Urinary bladder (tissue), 4 donors: ENCODE measurements at places on chromosomes 7 and 10. TPM values are rescaled to one million over a fixed set of nuclear protein-coding genes. Genes with fewer than 3 reads are reported as not detected.

DNA sequence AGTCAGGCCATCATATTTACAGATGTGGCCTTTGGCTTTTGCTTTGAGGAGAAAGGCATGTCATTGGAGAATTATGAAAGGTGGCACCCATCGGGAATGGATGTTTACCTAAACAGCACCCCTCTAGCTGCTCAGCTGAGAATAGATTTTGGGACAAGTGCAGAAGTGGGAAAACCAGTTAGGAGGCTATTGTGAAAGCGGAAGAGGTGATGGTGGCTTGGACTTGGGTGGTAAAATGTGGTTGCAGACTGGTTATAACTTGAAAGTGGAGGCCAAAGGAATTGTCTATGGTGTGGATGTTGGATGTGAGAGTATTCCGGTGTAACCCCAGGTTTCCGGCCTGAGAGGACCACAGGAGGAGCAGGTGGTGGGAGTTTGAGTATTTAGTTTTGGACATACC lies 5.2 kb upstream of the SLC12A9 start:
- DNase-seq: no peak

GRCh38 chr7:142535123-142535779 lies 214.0 kb upstream of the PRSS1 start:
- no peak for DNase-seq

GRCh38 chr10:86366033-86366901 lies at the start of gene GRID1:
TSS of gene GRID1 (minus strand) at chr10:86366795.
- DNase-seq: no peak

Gene C10orf53
- not detected for total RNA-seq

Gene TMEM270
- not detected for total RNA-seq

Gene HSPA12A
- total RNA-seq: 24.4 TPM

Gene SMURF1
- total RNA-seq: 19.7 TPM

GRCh38 chr7:126589068-126589684 lies 663.6 kb downstream of the GRM8 start:
- no peak for DNase-seq

DNA sequence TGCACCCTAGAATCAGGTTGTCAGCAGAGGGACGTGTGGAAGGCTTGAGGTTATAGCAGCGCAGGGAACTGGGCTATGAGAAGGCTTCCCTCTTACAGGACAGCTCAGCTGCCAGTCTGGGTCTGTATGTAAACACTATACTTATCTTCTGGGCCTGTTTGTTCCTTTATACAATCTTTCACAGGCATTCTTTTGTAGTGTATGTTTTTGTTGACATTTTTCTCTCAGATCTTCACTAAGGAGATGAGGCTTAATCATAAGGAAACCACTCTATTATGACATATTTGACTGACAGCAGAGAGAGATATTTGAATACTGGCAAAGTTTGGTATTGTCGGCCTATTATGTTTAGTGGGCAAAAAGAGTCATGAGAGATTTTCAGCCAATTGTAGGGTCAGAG lies 929 bp downstream of the GBF1 start:
- no peak for DNase-seq

DNA sequence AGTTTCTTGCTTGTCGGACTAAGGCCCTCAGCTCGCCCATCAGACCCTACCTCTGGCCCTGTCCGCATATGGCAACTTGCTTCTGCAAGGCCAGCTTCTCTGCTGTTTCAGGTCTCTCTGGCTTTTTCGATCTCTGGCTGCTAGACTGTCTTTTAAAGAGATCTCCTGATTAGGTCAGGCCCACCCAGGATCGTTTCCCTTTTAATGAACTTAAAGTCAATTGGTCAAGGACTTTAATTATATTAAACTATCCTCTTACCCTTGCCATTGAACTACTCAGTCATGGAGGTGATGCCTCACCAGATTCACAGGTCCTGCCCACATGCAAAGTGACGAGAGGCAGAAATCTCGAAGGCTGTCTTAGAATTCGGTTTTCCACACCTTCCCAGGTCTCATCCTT lies 670.9 kb downstream of the GATA3 start:
- DNase-seq: no peak

Gene LIMK1
- total RNA-seq: 11.2 TPM

- DNase-seq: no peak
Observed at GRCh38 chr7:78213402-78213801, 414.8 kb downstream of the PHTF2 start.

GRCh38 chr7:121279822-121280221 lies 49.0 kb upstream of the WNT16 start:
- no peak for DNase-seq

- DNase-seq: no peak
Observed at GRCh38 chr7:142628945-142629344, 120.3 kb upstream of the PRSS1 start.

Gene TBXAS1
- total RNA-seq: 8.6 TPM

Gene MDFIC
- total RNA-seq: 69.4 TPM

DNA sequence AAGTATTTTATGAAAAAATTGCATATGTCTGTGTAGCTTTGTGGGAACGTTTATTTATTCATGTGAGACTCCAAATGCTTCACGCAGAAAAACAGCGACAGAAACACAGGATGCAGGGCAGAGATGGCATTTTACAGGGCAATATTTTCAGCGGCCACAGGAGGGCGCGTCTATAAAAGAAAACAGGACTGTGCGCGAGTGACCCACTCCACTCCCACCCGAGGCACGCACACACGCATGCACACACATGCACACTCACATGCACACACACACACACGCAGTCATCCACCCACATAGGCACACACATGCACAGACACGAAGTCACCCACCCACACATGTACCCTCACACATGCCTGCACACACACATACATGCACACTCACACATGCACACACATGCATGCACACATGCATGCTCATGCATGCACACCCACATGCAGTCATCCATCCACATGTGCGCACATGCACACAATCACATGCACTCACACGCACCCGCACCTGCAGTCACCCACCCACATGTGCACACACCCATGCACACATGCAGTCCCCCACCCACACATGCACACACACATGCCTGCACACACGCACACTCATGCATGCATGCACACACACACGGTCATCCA lies 96.3 kb downstream of the DNAJB6 start:
- DNase-seq: no peak

DNA sequence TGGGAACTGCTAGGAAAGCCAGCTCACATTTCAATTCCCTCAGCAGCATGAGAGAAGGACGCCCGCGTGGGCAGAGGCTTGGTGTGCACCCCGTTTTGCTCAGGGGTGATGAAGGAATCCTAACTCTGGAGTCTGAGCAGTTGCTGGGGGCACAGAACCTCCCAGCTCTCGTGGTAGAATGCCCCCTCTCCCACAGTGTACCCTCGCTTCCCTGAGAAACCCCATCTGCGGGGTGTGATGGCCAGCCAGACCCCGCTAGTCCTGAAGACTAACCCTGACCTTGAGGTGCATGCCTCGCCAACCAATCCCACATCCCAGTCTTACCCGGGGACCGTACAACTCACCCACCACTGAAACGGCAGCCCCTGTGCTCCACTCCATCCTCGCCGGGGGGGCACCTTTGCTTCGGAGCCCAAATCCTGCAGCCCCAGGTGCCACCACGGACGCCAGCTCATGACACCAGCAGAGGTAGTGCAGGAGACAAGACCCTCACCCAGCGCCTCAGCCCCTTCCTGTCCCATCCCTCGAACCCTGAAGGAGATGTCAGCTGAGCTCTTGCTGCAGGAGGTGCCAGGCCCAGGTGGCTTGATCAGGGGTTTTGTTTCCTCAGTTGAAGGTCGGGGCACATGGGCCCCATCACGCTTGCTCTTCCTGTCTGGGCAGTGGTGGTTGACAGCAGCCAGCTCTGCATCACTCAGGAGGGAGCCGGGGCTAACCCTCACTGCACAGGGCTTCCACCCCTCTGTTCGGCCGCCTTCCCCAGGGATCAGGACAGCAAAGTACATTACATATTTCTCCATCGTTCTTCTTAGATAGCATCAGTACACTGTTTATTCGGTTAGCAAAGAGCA lies 236.5 kb downstream of the MGMT start:
- DNase-seq: no peak

DNA sequence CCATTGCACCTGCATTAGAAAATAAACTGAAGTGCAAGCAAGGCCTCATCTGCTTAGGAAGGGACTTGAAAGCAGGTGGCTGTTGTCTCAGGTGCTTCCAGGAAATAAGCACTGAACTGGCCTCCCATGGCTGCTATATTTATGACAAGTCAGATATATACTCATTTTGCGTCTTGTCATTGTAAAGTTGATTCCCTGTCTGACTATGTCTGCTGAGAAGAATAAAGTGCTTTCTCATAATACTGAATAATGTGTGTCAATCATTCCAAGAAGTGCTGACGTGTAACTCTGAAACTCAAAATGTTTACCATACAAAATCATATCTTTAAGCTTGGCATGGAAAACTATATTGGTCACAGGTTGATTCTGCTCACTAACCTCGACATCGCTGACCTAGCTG lies 44.9 kb upstream of the SVOPL start:
- no peak for DNase-seq

GRCh38 chr7:100435401-100436304 lies 644 bp downstream of the PPP1R35 start:
- no peak for DNase-seq

DNA sequence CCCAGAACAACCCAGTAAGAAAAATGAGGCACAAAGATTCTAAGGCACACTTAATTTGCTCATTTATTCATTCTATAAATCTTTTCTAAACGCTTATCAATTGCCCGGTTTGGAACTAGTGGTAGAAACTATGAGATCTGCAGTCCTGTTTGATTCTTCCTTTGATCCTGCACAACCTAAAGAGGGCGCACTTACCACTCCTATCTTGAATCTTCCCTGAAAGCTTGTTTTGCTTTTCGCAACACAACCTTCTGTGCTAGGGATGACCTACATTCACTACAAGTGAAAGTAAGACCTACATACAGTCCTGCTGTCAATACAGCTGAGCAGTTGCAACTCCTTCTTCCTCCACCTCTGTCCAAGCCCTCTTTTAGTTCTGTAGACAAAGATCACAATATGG lies 12.6 kb upstream of the ARL4A start:
- DNase-seq: no peak

GRCh38 chr7:158468700-158469296 lies 118.8 kb downstream of the PTPRN2 start:
- no peak for DNase-seq

DNA sequence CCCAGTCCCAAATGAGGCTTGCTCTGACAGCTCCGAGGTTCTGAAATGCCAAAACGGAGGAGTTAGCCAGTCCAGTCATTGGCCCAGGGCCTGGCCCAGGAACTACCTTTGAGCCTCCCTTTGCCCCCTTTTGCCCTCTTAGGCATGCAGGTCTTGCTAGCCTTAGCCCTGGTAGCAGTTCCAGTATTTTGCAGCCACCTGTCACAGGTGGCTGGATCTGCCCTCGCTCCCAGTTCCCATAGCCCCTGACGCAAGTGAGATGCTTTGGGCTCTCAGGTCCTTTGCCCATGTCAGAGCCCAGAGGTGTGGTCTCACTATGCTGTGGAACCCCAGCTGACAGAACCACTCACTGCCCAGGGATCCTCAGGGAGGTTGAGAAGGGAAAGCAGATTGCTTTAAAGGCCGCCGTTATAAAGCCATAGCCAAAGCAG lies 42.0 kb downstream of the GPRIN2 start:
- no peak for DNase-seq

- no peak for DNase-seq
Observed at GRCh38 chr7:29965030-29965429, 24.6 kb downstream of the SCRN1 start.

- no peak for DNase-seq
Observed at GRCh38 chr7:90720984-90721760, 125.1 kb downstream of the CDK14 start.

DNA sequence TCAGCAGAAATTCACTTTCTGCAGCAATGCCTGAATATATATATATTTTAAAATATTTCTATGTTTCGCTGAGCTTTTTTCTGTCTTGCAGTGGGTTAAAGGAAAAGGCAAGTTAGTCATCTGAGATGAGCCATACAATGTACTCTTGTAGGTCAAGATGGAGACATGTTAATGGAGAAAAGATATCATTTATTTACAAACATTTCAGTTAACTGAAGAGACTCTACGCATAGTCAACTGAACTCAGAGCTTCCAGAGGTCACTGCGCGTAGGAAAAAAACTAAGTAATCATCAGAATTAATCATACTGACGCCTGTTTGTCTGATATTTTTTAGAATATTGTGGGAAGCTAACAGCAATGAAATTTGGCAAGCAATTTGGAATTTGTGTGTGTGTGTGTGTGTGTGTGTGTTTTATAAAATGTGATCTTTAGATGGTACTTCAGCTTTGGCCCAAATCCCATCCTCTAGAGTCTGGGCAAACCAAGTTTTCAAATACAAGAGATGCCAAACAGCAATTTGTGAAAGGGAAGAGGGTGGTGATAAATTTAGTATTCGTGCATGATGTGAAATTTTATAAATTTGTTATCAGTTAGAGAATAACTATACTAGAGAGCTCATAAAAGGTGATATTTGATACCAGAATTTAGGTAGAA lies 193.9 kb upstream of the AGR3 start:
- DNase-seq: no peak

GRCh38 chr7:126569402-126569801 lies 683.3 kb downstream of the GRM8 start:
- no peak for DNase-seq

- DNase-seq: no peak
Observed at GRCh38 chr10:57864765-57865680, 402.7 kb downstream of the IPMK start.

Gene FAM13C
- 34.5 TPM for total RNA-seq

DNA sequence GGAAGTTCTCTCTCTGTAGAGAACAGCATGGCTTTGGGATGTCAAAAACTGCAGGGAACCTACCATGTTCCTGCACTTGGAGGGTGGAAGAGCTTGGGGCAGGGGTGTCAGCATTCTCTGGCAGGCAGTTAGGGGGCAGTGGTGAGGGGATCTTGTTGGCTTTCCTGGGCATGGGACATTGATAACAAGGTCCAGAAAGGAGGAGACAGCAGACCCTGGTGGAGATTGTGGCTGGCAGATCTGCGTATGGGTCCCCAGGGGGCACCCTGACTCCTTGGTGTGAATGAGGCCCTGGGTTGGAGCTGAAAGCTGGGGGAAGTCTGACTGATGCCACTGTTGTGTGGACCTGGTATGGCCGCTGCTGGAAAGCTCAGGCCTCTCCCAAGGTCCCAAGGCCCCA lies 22.9 kb upstream of the CAMK2B start:
- no peak for DNase-seq

GRCh38 chr10:79191951-79192676 lies 123.3 kb downstream of the ZMIZ1 start:
- no peak for DNase-seq

Gene FAM241B
- total RNA-seq: not detected

- no peak for DNase-seq
Observed at GRCh38 chr7:101783381-101784181, 33.8 kb upstream of the CUX1 start.

GRCh38 chr7:66837007-66837406 lies 84.0 kb upstream of the TMEM248 start:
- no peak for DNase-seq

Gene TMEM120A
- 17.8 TPM for total RNA-seq

Gene CYP2C19
- not detected for total RNA-seq

Gene KIAA1217
- 18.0 TPM for total RNA-seq
